ENCODE measurements at places on chromosomes 12 and 14.

GRCh38 chr12:117311-117710 lies 50.7 kb downstream of the IQSEC3 start:
- DNase-seq = no peak

DNA sequence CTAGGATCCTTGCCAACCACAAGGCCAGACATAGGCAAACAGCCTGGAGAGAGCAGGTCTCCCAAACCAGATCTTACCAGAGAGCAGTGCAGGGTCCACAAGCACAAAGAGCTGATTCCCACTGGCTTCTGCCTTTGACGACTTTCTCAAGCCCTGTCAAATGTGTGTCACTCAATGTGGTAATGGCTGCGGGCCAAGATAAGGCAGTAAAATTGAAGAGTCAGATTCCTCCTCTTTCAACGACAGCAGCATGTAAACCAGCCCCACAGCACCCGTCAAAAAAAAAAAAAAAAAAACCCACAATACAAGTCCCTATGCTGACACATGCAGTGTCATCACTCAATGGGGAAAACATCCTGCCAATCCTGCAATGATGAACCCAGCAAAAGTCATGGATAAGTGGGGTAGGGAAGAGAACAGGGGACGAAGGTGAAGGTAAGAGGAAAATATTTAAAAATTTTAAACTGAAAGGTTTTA lies at the start of gene STON2:
Gene STON2, minus strand, starts transcription at position 123 of the 477 bp plus-strand sequence. CDS start 1,942 bp downstream, outside the sequence.
- no peak for DNase-seq

- DNase-seq = no peak
Measured at GRCh38 chr12:19482036-19482435, 42.7 kb downstream of the AEBP2 start.

DNA sequence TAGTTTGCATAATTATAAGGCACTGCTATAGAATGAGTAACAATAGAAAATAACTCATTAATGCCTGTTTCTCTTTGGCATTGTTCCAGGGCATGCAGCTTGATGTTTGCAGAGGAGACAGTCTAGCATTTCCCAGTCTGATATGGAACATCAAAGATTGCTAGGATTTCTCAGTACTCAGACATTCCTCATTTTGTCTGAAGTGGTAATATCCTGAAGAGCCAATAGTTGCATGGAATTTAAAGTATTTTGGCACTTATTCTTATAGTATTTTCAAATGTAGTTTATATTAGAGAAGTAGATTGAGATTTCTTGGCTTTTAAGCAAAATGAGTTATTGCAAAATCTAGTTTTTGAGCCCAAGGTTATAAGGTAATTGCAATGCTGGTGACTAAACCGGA lies 337.3 kb upstream of the E2F7 start:
- no peak for DNase-seq

Measured in GM12864 (cell line).